ENCODE measurements at places on chromosomes 7 and 10. TPM values are rescaled to one million over a fixed set of nuclear protein-coding genes. Genes with fewer than 3 reads are reported as not detected.

Gene SFRP4
- total RNA-seq: not detected

Gene DKK1
- 81.9 TPM for total RNA-seq

Gene PKD1L1
- 3.4 TPM for total RNA-seq

Gene AUTS2
- 1.6 TPM for total RNA-seq

Gene CCDC172
- total RNA-seq: not detected

Gene TFEC
- 38.5 TPM for total RNA-seq

Gene NEUROD6
- not detected for total RNA-seq

Gene KCNH2
- total RNA-seq: under 0.01 TPM

Gene FBXO24
- total RNA-seq: 0.19 TPM

Gene LMOD2
- total RNA-seq: not detected

Gene CALHM3
- total RNA-seq: not detected

Gene ECHS1
- total RNA-seq: 83.0 TPM

Measured in vein endothelial cell (primary cell).